ENCODE measurements at places on chromosomes 3 and 15.

DNA sequence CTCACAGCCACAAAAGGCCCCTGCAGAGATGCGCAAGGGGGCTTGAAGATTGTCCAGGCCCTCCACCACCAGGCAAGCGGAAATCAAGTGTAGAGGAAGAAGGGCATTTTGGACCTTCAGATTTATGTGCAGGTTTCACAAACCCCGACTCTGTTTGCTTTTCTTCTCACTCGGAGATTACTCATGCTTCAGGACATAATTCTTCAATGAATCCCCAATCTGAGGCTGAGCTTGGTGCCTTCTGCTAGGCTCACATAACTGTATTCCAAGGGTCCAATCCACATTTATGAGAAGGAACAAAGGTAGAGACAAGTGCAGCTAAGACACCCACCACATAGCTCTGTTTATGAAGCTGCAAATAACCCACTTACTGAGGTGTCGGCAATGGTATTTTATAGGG lies 50.6 kb upstream of the NMNAT3 start:
- DNase-seq = no peak
- H3K27ac ChIP-seq = no peak overlapping the region
- H3K4me1 ChIP-seq = no peaks in the 10 kb centered on the region
- H3K4me3 ChIP-seq = no peak overlapping the region
- H3K36me3 ChIP-seq = no peaks in the 10 kb centered on the region
- no peaks in the 10 kb centered on the region for H3K27me3 ChIP-seq

DNA sequence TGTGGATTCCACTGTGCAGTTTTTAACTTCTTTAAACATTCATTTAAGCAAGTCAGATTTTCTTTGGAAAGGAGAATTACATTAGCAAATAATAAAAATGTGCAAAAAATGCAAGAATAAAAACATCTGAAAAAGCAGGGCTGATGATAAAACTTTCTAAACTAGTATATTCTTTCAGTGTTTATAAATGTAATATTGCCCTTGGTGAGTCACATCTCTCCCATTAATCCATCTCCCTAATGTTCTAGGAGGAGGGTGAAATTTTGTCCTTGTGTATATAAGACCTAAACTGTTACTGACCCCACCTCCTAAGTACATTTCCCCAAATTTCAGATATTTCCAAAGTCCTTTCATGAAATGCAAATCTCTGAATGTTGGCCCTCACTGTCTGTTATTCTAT lies 28.5 kb upstream of the DCUN1D1 start:
- H3K36me3 ChIP-seq = no peaks in the 10 kb centered on the region
- H3K4me3 ChIP-seq = no peak overlapping the region
- DNase-seq = no peak
- H3K27ac ChIP-seq = no peak overlapping the region

DNA sequence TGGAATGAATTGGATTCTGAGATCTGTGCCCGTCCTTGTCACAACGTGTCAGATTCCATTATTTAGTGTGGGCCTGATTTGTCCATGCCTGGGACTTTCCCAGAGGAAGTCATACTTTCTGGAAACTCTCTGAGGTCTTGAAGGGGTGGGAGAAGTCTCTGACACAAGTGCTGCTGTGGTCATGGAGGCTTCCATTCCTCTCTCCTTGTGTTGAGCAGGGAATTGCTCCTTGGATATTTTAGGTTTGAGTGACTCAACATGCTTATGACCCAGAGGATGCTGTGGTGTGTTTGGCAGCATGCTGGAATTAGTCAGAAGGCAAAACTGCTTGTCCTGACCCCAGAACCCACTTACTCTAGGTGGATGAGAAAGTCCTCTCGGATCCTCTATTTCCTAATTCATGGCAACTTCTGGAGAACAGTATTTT lies 132.1 kb downstream of the LPP start:
- no peaks in the 10 kb centered on the region for H3K36me3 ChIP-seq
- H3K27me3 ChIP-seq = no peaks in the 10 kb centered on the region
- no peak for DNase-seq
- H3K27ac ChIP-seq = peak overlapping the region; percentile 85
- H3K4me3 ChIP-seq = no peak overlapping the region

DNA sequence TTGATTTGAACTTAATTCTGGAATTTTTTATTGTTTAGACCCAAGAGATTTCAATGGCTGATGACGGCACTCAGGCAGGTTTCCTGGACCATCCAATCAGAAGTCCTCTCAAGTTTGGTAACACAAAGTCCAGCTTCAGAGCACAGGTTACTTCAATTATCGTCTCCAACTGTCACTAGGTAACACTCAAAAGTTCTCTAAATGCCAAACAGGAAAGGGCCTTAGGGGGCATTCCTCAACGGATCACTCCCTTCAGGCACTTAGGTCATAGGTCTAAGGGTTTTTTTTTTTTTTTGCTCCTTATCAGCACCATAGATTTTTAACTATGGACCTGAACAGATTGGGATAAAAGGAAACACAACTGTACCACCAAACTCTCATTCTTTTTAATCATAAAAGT lies 85.8 kb downstream of the MEIS2 start:
- peak overlapping the region; percentile 84 for H3K27ac ChIP-seq
- DNase-seq = no peak
- no peaks in the 10 kb centered on the region for H3K27me3 ChIP-seq
- no peaks in the 10 kb centered on the region for H3K36me3 ChIP-seq

GRCh38 chr3:188719545-188719944 lies 452.2 kb upstream of the TPRG1 start:
- DNase-seq = no peak
- no peaks in the 10 kb centered on the region for H3K4me1 ChIP-seq
- H3K36me3 ChIP-seq = no peaks in the 10 kb centered on the region
- H3K27me3 ChIP-seq = no peaks in the 10 kb centered on the region
- no peak overlapping the region for H3K4me3 ChIP-seq

- H3K27me3 ChIP-seq = no peaks in the 10 kb centered on the region
- H3K4me1 ChIP-seq = peaks cover 34% of the 10 kb centered on the region
- H3K36me3 ChIP-seq = no peaks in the 10 kb centered on the region
- no peak overlapping the region for H3K4me3 ChIP-seq
These were observed 58.3 kb downstream of the SLCO3A1 start for GRCh38 chr15:91911844-91912243.

DNA sequence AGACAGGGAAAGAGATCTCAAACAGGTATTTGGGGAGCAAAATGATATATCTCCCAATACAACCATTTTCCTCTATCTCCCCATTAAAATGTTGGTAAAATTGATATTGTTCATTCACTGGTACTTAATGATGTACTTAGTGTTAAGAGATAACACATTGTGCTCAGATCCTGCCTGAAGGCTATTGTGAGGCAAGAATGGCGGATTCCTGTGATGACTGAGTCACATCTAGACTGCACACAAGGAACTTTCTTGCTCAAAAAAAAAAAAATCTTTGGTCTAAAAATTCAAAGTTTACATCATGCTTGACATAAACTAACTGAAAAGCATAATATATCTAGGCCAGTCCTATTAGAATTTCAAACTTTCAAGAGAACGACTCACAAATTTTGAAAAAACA lies 171.1 kb upstream of the TTC14 start:
- H3K4me3 ChIP-seq = no peak overlapping the region
- no peak overlapping the region for H3K27ac ChIP-seq
- no peaks in the 10 kb centered on the region for H3K4me1 ChIP-seq
- DNase-seq = no peak
- no peaks in the 10 kb centered on the region for H3K36me3 ChIP-seq

- H3K27me3 ChIP-seq = no peaks in the 10 kb centered on the region
- no peak for DNase-seq
- peak overlapping the region; percentile 75 for H3K4me3 ChIP-seq
- H3K27ac ChIP-seq = no peak overlapping the region
These were observed 4.2 kb downstream of the RAP2B start for GRCh38 chr3:153166206-153166605.

DNA sequence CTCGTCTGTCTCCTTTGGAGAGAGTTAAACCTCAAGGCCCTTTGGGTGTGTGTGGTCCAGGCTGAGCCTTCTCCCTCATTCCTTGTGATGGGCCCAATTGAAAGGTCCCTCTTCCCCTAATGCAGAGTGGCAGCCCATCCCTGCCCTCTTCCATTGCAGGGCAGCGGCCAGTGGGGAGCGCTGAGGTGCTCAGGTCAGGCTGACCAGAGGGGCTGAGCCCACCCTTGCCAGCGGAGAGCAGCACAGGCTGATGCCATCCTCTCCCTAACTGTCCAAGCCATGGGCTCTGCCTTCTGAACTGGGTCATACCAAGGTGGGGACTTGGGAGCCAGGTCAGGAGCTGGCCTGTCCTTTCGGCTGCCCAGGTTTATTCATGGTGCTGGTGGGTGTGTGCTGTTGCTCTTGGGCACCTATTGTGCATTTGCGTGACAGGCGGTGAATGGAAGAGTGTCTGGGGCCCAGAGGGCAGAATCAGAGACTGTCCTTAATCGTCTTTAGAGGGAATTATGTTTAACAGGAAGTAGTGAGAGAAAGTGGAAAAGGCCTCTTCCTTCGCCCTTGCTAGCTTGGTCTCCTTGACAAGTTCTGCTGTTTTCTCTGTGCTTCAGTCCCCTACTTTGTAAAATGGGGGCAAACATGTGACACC lies 96.9 kb downstream of the VGLL4 start:
- H3K4me1 ChIP-seq = peaks cover 26% of the 10 kb centered on the region
- H3K27me3 ChIP-seq = no peaks in the 10 kb centered on the region
- no peak for DNase-seq
- no peaks in the 10 kb centered on the region for H3K36me3 ChIP-seq
- H3K4me3 ChIP-seq = no peak overlapping the region

- H3K4me3 ChIP-seq = no peak overlapping the region
- no peak for DNase-seq
- H3K27ac ChIP-seq = no peak overlapping the region
- no peaks in the 10 kb centered on the region for H3K27me3 ChIP-seq
- peaks cover 19% of the 10 kb centered on the region for H3K4me1 ChIP-seq
- peaks cover 34% of the 10 kb centered on the region for H3K36me3 ChIP-seq
These were observed 32.1 kb downstream of the HERC2 start for GRCh38 chr15:28289694-28290463.

DNA sequence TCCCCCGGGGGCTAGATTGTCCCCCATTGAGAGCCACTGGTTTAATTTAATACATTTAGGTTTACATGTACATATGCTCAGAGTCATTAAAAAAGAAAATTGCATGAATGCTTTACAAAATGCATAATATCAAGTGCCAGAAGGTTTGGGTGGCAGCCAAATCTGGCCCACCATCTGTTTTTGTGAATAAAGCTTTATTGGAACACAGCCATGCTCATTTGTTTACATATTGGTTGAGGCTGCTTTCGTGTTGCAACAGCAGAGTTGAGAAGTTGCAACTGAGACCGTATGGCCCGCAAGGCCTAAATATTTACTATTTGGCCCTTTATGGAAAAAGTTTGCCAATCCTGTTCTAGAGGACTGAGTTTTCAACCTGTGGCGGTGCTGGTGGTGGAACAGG lies 32.1 kb upstream of the RGMA start:
- H3K4me3 ChIP-seq = no peak overlapping the region
- no peaks in the 10 kb centered on the region for H3K36me3 ChIP-seq
- no peak for DNase-seq
- no peaks in the 10 kb centered on the region for H3K27me3 ChIP-seq

DNA sequence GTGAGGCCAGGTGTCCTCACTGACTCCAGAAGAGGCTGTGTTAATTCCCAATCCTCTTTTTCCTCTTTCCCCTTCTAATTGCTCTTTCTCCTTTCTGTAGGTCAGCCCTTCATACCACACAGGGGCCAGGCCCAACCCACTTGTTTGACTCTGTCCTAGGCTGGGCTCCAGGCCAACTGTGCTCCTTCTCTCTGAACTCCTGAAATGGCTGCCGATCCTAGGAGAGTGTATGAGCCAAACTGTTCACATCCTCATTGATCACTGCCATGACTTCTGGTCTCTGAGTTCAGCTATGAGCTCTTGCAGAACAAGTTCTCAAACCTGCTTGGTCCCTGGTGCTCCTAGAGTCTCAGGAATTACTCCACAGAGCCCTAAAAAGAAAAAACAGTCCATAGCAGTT lies 145.1 kb downstream of the VGLL4 start:
- peak overlapping the region; percentile 60 for H3K27ac ChIP-seq
- H3K4me3 ChIP-seq = no peak overlapping the region
- H3K36me3 ChIP-seq = no peaks in the 10 kb centered on the region
- no peaks in the 10 kb centered on the region for H3K27me3 ChIP-seq
- peak; percentile 54 for DNase-seq
- peaks cover 45% of the 10 kb centered on the region for H3K4me1 ChIP-seq

DNA sequence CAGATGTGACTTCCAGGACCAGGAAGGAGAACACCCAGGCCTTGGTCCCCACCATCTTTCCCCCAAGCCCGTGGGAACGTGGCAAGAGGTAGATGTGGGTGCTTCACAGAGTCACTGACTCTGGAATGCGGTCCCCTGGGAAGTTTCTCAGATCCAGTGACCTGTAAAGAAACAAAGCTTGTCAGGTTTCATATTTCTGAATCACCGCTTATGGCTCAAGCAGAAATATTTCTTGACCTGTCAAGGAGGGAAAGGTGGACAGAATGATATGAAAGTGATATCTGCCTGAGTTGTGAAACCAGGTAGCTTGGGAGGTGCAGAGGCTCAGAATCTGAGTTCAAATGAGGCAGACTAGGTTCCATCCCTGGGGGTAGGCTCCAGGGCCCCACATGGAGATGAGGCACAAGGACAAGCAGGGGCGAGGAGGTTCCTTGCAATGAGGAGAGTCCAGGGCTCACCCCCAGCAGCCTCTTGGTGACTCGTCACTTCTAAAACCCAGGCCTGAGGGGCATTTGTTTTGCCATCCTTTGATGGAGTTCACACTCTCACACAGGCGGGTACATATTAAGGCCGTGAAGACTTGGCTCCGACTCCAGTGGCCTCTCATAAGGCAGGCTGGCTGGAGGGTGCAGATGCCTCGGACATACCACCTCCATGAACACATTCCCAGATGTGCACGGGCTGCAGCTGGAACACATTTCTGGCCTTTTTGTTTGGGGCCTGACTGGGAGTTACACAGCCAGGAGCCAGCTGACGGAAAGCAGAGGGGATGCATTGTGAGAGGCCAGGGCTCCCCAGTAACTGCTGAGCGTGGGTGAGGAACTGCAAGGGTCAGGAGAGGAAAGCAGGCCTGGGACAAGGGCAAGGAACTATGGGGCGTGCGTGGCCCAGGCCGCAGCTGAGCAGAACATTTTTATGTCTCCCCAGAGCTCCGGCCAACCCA lies 1.3 kb downstream of the CILP start:
- DNase-seq = peak; percentile 24
- peaks cover 11% of the 10 kb centered on the region for H3K4me1 ChIP-seq
- no peak overlapping the region for H3K27ac ChIP-seq
- no peaks in the 10 kb centered on the region for H3K27me3 ChIP-seq

- peaks cover 4% of the 10 kb centered on the region for H3K4me1 ChIP-seq
- no peak for DNase-seq
- H3K27me3 ChIP-seq = no peaks in the 10 kb centered on the region
These were observed 5.0 kb upstream of the IL17RE start for GRCh38 chr3:9897408-9898372.

GRCh38 chr3:40265181-40265580 lies 44.3 kb upstream of the EIF1B start:
- H3K27ac ChIP-seq = no peak overlapping the region
- H3K4me1 ChIP-seq = peaks cover 15% of the 10 kb centered on the region
- no peaks in the 10 kb centered on the region for H3K36me3 ChIP-seq
- H3K27me3 ChIP-seq = no peaks in the 10 kb centered on the region
- no peak for DNase-seq

GRCh38 chr3:64892671-64893309 lies 205.0 kb upstream of the ADAMTS9 start:
- H3K4me3 ChIP-seq = no peak overlapping the region
- peaks cover 51% of the 10 kb centered on the region for H3K4me1 ChIP-seq
- peak overlapping the region; percentile 68 for H3K27ac ChIP-seq
- H3K27me3 ChIP-seq = no peaks in the 10 kb centered on the region
- no peaks in the 10 kb centered on the region for H3K36me3 ChIP-seq

GRCh38 chr15:101145362-101145761 lies 106.5 kb downstream of the CHSY1 start:
- H3K4me1 ChIP-seq = peaks cover 18% of the 10 kb centered on the region
- H3K27me3 ChIP-seq = no peaks in the 10 kb centered on the region
- no peak overlapping the region for H3K27ac ChIP-seq
- no peaks in the 10 kb centered on the region for H3K36me3 ChIP-seq
- no peak for DNase-seq
- H3K4me3 ChIP-seq = no peak overlapping the region
